Kidney capillary endothelial cell (primary cell): ENCODE measurements at places on chromosomes 2 and 18.

- DNase-seq, result no peak
These were observed 9.5 kb upstream of the CCDC68 start for GRCh38 chr18:54968807-54969206.

GRCh38 chr2:70936979-70937811, 1.5 kb downstream of the ATP6V1B1 start:
- no peak for DNase-seq

DNA sequence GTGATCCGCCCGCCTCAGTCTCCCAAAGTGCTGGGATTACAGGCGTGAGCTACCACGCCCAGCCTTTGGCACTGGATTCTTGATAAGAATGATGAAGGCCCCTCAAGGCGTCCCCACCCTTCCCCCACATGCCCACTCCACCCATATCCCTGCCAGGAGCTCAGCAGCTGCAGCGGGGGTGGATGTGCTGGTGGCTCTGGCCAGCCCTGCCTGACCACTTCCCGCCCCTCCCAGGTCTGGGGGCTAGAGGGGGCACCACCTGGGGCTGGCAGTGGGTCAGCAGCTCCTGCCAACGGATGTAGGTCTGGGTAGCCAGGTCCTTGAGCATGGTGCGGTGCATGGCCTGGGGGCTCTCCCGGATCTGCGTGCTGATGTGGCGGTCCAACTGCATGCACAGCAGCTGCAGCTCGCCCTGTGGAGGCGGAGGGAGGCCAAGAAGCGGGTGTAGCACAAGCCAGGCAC, 7.8 kb upstream of the SEMA4C start:
- no peak for DNase-seq

DNA sequence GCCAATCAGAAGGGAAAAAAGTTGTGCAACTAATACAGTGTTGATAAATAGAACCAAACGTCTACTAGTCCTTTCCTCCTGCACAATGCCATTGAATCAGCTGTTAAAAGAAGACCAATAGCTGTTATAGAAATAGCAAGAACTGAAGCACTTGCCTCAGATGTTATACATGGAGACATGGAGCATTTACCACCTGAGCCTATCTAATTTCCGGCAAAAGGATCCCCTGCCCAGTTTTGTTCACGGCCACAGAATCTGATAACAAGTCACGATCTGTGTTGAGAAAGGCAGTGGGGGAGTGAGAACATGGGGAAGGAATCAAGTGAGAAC, 285.4 kb downstream of the ZEB2 start:
- DNase-seq, result no peak

GRCh38 chr2:98748292-98749065, 17.5 kb upstream of the MGAT4A start:
- no peak for DNase-seq

GRCh38 chr18:28855524-28855923, 678.6 kb upstream of the CDH2 start:
- DNase-seq, result no peak

- no peak for DNase-seq
These were observed 40.3 kb upstream of the IGFBP5 start for GRCh38 chr2:216735668-216736067.
